ENCODE measurements at places on chromosomes 3 and 15. TPM values are rescaled to one million over a fixed set of nuclear protein-coding genes. Genes with fewer than 3 reads are reported as not detected.
A peak's percentile ranks its signal among the peaks of the same experiment; 100 is the strongest.

The CORO2B gene
- total RNA-seq, result 10.5 TPM

The GOLGA8J gene
- not detected for total RNA-seq

The LRRIQ4 gene
- total RNA-seq, result not detected

The LMAN1L gene
- total RNA-seq, result not detected

The TYRO3 gene
- 5.3 TPM for total RNA-seq

The PLA2G4E gene
- total RNA-seq, result not detected

The SPINK8 gene
- total RNA-seq, result not detected

The GOLGA8N gene
- 0.15 TPM for total RNA-seq

DNA sequence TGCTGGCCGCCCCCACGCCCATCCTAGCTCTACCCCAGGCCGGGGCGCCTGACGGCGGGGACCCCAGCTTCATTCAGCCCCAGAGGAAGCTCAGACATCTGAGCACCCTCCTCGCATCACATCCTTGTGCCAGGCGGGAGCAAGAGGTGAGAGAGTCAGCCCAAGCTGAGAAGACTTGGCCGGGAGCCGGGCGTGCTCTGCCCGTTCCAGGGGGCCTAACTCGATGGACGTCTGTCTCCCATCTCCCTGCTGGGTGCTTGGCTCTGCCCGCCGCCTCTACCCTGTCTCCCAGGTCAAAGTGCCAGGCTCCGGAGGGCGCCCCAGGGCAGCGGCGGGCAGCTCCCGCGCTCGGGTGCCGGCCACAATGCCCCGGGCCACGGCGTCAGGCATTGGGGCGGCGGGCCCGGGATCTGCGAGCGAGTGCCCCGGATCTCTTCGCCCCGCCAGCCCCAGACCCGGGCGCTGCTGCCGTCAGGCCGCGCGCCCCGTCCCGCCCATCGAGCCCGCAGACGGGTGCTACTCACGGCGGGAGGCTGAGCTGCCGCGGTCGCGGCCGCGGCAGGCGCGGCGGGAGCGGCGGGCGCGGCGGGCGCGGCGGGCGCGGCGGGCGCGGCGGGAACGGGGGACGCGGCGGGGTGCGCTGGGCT lies 388 bp downstream of the DAPK2 start:
- peak; percentile 23 for DNase-seq

DNA sequence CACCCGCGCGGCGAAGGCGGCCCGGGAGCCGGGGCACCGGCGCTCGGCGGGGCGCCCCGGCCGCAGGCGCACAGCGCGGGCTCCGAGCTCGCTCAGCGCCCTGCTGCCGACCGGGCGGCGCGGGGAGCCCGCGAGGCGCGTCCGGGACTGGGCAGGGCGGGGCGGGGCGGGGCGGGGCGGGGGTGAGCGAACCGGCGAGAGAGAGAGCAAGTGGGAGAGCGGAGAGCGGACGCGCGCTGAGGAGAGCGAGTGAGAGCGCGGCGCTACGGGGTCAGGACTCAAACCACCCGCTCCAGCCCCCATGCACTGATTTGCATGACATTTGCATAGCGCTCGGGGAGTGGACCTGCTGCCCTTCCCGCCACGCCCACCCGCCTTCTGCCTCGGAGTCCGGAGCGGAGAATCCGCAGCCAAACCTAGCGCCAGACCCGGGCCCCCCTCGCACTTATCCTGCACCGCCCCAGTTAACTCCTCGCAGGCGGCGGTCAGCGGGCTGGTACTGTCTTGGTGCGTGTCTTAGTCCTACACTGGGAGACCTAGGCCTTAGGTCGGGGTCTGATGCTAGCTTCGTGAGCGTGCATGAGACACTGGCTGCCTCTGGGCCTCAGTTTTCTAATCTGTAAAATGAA lies at the start of gene MYLK:
Gene MYLK, minus strand, starts transcription at position 130 of the 629 bp plus-strand sequence. CDS start 90,491 bp downstream, outside the sequence.
- DNase-seq, result peak; percentile 98

- no peak for DNase-seq
Observed at GRCh38 chr15:83973816-83974215, 261.8 kb upstream of the GOLGA6L4 start.

DNA sequence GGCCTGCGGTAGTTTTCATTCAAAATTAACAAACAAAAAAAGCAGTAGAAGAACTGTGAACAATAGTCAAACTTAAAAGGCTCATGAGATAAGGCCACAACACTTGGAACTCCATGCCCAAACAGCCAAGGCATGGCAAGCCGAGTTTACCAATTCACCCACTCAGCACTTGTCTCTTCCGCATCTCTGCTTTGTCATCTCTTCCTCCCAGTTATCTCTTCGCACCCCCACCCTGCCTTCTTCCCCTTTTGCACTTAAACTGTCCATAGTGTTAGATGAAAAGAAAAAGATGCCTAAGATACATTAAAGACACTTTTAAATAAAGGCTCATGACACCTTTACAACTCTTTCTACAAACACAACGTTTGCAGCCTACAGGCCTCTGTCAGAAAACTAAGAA lies 11.1 kb downstream of the TLE3 start:
- DNase-seq, result no peak

DNA sequence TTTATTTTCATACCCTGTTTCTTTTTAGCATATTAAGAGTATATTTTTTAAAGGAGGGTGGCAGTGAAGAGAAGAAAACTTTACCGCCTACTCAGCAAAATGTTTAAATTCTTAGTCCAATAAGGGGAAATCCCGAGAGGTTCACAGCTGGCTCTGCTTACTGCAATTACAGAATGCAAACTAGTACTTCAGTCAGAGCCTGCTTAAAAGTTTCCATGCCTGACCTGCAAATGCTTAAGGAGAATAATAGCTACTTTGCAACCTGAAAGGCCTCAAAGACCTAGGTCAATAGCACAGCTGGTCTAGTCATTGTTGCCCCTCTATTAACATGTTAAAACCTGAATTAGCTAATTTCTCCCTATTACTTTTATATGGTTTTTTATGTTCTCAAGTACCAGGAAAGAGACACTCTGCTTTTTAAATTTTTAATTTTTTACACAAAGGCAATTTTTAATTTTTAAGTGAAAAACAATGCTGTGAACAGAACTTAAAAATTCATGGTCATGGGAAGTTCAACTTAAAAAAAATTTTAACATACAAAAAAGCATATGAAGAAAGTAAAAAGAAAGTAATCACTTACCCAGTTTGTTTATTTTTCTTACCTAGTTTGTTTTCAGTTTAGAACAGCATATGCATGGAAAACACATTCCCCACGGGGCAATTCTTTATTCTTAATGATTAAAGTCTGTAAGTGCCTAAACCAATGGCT lies 79.2 kb downstream of the P3H2 start:
- DNase-seq, result no peak

DNA sequence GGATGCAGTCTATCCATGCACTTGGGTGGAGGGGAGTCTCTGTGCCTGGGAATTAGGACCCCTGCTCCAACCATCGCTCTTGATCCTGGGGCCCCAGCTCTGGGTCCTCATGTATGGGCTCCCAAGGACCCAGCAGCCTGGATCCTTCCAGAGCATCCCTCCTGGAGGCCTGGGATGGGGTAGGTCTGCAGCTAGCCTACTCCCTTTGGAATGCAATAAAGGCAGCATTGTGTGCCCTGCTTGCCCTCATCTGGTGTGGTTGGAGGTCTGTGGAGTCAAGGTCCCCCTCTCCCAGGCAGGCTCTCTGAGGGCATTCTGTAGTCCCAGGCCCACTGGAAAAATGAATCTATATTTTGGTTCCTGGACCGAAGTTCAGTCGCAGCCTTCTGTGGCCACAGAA lies 15.0 kb upstream of the SLC28A1 start:
- no peak for DNase-seq

DNA sequence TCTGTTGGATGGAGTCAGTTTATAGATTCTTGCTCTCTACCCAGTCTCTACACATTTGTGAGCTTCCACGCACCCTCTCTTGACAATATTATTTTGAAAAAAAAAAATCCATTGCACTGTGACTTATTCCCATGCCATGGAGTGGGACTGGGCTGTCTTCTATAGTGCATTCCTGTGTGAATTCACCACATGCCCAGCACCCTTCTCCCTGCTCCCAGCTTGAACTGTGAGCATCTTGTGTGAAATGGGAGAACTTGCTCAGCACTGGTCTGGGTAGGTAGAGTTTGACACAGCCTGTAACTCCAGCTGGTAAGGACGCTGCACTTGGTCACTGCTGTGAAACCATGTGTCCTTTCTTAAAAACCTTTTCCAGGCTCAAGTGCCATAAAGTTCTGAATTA lies 91.9 kb downstream of the ARNT2 start:
- DNase-seq, result no peak

DNA sequence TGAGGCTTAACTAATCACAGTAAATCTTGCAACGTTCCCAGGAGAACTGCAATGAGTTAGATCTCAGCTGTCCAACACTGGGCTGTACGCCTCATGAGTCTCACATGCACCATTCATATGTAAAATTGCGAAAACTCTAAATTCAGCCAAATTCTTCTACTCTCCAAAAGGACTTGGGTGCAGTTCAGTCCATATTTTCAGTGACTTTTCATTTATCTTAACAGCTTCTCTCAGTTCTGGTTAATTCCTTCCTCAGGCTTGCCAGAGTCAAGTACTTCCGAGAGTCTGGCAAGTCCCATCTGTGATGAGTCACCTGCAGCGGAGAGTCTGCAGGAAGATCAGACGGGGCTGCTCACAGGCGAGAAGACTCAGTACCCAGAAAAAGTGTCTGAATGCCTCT lies 11.5 kb downstream of the CCDC80 start:
- peak; percentile 92 for DNase-seq

DNA sequence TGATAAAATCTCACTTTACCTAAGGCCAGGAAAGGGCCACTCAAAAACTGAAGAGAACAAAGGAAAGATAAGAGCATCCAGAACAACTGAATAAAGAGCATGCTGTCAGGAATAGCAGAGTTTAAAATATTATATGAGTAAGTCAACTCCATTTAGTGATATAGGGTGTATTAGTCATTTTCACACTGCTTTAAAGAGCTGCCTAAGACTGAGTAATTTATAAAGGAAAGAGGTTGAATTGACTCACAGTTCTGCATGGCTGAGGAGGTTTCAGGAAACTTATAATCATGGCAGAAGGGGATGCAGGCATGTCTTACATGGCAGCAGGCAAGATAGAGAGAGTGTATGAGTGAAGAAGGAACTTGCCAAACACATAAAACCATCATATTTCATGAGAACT lies 778.0 kb upstream of the NECTIN3 start:
- peak; percentile 9 for DNase-seq

- DNase-seq, result peak; percentile 95
Observed at GRCh38 chr3:57803647-57804081, 47.6 kb downstream of the SLMAP start.

GRCh38 chr3:156161172-156161571 lies 40.8 kb downstream of the KCNAB1 start:
- DNase-seq, result peak; percentile 71

DNA sequence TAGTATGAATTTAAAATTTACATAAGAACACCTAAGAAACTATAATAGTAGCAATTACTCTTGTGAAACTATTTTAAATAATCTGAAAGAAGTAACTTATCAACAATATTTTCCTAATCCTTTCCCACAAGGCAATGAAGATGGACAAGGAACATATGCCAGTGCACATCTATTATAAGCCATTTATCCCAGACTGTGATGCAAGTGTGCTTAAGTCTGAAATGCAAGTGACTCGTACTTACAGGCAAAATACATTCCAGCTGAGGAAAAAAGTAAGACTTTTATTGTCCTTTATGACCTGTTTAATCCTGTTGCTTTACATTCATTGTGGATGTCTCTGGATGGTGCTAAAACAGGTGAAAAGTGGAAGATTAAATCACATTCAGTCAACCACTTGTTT lies 709.4 kb downstream of the ZNF385D start:
- DNase-seq, result no peak

- DNase-seq, result peak; percentile 68
Observed at GRCh38 chr3:156620260-156620659, 54.1 kb upstream of the TIPARP start.

DNA sequence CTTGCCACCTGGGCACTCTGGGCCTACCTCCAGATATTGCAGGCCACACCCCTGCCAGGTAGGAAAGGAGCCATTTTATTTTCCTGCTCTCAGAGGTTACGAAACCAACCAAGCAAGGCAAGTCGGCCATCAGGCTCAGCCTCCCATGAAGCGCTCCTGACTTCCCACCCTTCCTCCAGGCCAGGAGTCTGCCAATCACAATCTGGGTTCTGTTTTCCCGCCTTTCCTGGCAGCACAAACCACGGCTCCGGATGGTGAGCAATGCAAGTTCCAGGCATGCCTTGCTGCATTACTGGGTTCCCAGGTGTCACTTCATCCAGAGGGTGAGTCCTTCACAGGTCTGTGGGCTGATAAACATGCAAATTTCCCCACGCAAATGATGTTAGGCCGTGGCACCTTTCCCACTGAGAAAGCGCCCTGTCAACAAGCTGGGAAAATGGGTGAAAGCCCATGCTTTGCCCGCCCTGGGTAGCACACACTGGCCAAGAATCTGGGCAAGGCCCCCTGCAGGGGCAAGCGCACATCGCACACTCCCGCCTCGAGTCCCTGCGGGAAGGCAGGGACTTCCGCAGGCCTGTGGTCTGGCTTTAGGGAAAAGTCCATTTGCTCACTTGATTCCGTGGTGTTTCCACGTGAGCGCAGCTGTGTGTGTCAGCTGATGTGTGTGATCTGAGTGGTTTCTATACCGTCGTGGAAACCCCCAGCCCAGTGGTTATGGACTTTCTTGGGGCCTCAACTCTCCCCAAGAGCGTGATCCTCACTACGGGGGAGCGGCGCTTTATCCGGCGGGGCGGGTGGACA lies 61.6 kb upstream of the RYK start:
- peak; percentile 90 for DNase-seq

Measured in M059J (cell line).